ENCODE measurements at places on chromosomes 3 and 15.
A peak's percentile ranks its signal among the peaks of the same experiment; 100 is the strongest.

DNA sequence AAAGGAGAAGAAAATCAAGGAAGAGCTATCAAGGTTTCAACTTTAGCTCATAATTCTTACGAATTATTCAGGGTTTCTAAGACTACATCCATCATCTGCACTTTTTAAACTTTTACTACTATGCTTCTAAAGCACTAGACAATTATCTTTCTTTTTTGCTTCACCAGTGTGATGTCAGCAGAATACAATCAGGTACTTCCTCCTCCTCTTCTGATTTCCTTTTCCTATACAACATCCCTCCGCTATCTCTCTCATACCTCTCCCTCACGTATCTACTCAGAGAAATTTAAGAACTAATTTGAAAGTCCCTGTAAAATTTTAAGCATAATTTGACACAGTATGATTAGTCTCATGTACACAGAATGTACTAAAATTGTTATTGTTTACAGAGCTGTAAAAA is 47.3 kb upstream of the USP50 start:
- no peak for DNase-seq

- DNase-seq, result no peak
Observed at GRCh38 chr3:42745291-42745745, 27.7 kb downstream of the CCDC13 start.

DNA sequence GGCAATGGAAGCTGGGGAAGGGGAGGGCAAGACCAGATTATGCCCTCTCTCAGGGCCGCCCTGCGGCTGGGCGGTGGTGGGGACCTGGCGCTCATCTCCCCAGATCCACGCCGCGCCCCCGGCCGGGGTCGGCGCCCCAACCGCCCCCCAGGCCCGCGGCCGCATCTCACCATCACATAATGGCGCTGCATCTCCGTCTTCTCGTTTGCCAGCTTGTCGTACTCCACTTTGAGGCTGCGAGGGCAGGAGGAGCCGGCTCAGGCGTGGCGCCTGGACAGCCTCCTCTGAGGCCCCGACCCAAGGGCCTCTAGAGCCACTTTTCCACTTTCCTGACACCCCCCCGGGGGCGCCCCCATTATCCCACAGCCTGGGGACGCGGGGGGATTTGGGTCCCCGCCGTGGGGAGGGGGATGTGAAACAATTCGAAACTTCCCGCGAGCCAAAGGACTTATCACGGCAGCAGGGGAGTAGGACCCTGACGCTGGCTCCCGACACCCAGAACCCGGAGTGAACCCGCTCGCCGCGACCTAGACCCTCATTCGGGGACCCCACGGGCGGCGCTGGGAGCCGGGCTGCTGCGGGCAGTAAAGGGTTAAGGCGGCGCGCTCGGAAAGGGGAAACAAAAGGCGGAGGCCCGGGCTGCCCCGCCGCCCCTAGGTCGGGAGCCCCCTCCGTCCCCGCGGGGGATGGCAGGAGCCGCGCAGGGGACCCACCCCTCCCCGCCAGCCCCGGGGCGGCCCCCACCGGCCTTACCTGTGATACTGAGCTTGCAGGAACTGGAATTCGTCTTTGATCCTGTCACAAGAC is 2.1 kb downstream of the TLE3 start:
- DNase-seq, result no peak

DNA sequence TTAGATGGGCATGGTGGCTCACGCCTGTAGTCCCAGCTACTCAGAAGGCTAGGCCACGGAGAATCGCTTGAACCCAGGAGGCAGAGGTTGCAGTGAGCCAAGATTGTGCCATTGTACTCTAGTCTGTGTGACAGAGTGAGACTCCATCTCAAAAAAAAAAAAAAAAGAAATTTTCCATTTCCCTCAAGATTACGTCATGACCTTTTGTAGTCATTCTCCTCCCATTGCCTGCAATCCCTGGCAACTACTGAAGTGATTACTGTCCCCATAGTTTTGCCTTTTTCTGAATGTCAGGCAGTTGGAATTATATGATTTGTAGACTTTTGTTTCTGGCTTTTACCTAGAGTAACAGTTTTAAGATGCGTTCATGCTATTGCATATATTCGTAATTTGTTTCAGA is 28.0 kb downstream of the WDR76 start:
- DNase-seq, result no peak

- peak; percentile 61 for DNase-seq
Observed at GRCh38 chr3:13648060-13649001, 99.4 kb downstream of the FBLN2 start.

DNA sequence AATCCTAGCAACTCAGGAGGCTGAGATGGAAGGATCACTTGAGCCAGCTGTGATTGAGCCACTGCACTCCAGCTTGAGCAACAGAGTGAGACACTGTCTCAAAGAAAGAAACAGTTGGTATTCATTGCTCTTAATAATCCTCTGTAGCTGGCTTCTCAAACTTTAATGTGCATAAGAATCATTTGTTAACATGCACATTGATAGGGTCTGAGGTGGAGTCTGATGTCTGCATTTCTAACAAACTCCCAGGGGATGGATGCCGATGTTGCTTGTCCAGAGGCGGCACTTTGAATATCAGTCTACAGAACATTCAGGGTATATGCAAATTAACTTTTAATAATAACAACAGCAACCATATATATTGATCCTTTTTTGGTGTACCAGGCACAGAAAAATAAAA is 39.9 kb downstream of the NKIRAS1 start:
- no peak for DNase-seq

DNA sequence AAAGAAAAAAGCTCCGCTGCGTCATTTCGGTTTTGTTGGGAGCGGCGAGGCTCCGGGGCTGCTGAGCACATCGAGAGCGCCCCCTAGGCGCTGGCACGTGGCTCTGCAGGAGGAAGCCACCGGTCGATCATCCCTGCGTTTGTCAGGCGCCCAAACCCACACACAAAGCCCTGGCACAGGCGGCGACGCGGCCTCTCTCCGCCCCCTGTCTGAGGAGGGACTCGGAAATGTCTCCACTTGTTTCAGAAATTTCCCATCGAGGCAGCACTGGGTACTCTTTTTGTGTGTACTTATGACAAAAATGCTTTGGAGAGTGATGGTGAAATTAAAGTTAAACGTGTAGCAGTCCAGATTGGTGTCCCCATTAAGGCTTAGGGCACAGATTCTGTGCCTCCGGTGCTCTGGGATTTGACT is 407.3 kb upstream of the ONECUT1 start:
- DNase-seq, result no peak

DNA sequence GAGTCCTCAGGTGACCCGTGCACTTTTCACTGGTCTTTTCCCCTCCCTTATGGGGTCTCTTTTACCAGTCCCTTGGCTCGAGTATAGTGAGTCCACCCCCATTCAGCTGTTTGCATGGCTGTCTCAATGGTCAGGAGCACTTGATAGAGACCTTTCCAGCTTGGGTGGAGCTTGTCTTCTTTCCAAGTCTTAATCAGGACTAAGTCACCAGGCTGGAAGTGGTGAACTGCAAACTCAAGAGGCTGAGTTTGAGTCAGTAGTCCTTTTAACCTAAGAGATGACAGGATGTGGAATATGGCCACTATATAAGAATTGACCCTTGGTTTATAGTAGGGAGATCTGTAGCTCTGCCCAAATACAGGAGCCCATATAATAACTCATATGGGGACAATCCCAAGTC is 279.7 kb downstream of the PYDC2 start:
- no peak for DNase-seq

GRCh38 chr3:114480442-114480841 is 186.6 kb downstream of the TIGIT start:
- no peak for DNase-seq

DNA sequence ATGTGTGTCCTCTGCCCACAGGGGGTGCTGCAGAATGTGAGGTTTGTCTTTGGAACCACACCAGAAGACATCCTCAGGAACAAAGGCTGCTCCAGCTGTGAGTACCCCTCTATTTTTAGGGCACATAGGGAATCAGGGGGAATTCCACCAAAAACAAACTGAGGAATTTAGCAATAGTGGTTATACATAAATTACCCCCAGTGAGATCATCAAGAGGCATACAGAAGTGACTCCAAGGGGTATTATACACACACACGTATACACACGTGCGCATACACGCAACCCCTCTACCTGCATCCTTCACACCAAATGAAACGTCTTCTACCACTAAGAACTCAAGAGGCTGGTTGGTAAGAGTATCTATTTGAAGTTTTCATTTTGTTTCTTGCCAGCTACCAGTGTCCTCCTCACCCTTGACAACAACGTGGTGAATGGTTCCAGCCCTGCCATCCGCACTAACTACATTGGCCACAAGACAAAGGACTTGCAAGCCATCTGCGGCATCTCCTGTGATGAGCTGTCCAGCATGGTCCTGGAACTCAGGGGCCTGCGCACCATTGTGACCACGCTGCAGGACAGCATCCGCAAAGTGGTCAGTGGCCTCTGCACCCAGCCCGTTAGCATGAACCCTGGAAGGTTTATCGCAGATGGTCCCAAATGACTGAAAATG is 2.9 kb downstream of the THBS1 start:
- no peak for DNase-seq

DNA sequence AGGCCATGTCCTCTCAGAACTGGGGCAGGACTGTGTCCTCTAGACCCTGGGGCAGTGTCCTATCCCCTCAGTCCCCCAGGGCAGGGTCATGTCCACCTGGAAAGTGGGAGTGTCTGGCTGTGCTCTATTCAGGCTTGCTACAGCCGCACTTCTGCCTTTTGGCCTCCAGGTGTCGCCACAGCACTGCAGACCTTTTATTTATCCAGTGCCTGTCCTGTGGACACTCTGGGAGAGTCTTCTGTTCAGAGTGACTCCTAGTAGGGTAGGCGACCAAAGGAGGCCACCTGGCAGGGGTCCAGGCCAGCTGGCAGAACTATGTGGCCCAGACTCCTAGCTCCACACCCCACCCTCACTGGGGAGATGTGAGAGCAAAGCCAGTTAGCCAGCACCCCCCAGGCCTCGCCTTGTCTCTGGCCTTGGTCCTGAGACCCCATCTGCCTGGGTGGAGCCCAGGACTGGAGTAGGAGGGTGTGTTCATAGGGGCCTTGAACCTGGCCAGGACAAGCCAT is 3.9 kb downstream of the TMIE start:
- peak; percentile 40 for DNase-seq

- no peak for DNase-seq
Observed at GRCh38 chr3:89525609-89526008, 418.2 kb downstream of the EPHA3 start.

DNA sequence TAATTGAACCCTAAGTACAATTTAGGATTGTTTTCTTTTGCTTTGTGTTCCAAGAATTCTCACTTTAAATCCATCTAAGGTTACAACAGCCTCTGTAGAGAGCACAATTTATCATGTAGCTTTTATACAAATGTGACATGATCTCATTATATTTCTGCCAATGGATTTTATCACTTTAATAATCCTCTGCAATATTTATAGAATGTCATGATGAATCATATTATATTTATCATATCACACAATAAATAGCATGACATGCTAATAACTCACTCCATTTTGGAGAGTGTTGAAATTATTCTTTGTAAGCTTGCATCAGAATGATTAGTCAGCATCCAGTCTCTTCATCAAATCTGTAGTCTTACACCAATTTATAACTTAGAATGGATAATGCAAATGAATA is 280.6 kb upstream of the ZNF717 start:
- DNase-seq, result no peak

DNA sequence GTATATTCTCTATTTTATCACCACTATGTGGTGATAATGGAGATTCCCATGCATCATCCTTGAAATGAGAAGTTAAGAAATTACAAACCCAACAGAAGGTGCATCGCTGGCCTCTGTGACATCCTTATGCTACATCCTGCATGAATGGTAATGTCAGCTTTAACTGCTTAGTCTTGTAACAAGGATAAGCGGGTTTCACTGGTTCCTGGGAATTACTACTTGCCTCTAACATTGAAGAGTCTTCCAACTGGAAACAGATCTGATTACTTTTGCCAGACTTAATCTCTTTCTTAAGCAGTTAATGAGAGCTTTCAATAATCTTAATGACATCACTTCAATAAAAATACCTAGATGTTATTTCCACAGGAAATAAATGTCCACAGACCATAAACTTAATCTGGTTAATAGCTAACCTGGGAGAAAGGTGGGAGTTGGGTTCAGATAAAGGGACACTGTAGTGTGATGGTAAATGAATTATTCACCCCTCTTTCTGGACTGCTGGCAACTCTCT is 44.0 kb downstream of the FMN1 start:
- DNase-seq, result no peak

DNA sequence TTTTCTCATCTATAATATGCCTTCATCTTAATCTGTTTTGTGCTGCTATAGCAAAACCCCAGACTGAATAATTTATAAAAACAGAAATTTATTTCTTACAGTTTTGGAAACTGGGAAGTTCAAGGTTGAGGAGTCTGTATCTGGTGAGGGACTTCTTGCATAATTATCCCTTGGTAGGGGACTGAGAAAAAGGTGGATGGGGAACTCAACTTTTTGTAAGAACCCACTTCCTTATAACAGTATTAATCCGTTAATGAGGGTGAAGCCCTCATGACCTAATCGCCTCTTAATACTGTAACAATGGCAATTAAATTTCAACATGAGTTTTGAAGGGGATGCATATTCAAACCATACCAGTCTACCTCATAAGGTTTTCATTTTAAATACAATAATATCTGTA is 17.4 kb upstream of the MYH15 start:
- DNase-seq, result no peak

DNA sequence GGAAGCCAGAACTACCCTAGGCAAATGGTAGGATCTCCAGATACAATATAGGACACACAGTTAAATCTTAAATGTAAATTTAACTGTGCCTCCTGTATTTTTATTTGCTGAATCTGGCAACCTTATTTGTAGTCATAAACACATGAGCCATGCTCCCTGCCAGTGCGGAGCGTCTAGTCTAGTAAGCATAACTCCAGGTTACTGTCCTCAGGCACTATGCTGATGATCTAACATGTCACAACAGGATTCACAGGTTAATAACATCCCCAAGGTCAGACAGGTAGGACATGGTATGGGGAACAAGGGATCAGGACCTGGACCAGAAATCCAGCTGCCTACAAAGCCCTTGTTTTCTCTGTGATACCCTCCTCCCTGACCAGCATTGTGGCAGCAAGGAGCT is 305.1 kb downstream of the CACNA2D3 start:
- no peak for DNase-seq

- no peak for DNase-seq
Observed at GRCh38 chr15:97692301-97693015, 268.0 kb upstream of the ARRDC4 start.

- DNase-seq, result no peak
Observed at GRCh38 chr3:188947401-188948280, 224.1 kb upstream of the TPRG1 start.

Measured in activated T-helper 1 cell treated with anti-CD3 and anti-CD28 coated beads, Interleukin-2, amount 50 U/mL, for 16 hours (primary cell).